ENCODE measurements at places on chromosomes 4 and X.

- DNase-seq, result no peak
These were observed 323.1 kb downstream of the KCNIP4 start for GRCh38 chr4:21625447-21625846.

DNA sequence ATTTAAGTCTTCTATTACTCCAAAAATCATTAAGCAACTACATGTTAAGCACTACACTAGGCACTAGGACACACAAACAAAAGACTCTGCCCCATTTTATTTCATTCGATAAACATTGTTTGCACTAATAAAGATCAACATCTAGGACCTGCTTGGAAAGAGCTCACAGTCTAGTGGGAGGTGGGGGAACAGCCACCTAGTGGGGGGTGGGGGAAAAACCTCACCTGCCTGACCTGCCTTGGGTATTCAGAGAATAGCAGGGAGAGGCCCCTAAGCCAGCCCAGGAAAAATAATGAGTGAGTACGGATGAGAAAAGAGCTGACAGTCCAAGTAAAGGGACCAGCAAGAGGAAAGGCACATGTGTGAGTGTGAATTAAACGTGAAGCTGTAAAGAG, 52.2 kb downstream of the PRDM5 start:
- DNase-seq, result peak; percentile 24

DNA sequence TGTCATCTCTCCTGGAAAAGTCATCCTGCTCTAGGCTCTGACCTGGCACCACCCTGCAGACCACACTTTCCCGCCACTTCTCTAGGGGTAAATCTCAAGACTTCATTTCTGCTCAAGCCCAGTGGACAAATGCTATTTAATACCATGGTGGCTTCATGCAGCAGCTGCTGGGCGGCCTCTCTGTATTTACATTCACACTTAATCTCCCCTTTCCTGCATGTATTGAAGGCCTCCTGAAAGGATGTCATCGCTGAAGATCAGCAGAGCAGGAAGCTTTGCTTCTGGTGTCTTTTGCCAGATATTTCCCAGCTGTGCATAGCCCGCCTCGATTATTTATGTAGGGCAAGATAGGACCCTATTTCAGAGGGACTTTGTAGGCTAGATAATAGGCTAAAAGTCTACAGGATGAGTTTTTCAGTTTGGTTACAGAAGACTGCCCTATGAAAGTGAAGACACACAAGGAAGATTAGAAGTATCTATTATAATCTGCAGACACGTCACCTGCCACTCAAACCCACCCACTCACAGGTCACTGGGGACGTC, 17.2 kb downstream of the PROM1 start:
- DNase-seq, result no peak

GRCh38 chrX:8868906-8869305, 67.7 kb upstream of the FAM9A start:
- no peak for DNase-seq

GRCh38 chrX:10783451-10783995, 163.1 kb upstream of the MID1 start:
- DNase-seq, result no peak
